Activated CD8-positive, alpha-beta memory T cell treated with anti-CD3 and anti-CD28 coated beads, Interleukin-2, amount 50 U/mL, for 48 hours (primary cell): ENCODE measurements at places on chromosomes 12 and 14.

DNA sequence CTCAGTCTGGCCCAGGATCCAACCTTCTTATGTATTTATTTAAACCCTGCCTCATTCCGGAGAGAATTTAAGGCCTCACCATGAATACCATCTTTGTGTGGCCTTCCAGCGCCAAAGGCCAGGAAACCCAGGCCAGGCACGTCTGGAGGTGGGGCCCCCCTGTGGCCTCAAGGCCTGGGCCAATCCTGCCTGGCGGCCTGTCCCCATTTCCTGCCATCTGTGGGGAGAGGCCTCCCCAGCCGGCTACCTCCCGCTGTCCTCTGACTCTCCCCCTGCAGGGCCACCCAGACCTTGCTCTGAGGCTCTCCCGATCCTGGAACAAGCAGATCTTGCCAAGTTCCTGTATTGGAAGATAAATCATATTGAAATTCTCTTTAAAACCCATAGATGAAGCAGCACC lies 37.4 kb upstream of the MEG3 start:
- DNase-seq: no peak

DNA sequence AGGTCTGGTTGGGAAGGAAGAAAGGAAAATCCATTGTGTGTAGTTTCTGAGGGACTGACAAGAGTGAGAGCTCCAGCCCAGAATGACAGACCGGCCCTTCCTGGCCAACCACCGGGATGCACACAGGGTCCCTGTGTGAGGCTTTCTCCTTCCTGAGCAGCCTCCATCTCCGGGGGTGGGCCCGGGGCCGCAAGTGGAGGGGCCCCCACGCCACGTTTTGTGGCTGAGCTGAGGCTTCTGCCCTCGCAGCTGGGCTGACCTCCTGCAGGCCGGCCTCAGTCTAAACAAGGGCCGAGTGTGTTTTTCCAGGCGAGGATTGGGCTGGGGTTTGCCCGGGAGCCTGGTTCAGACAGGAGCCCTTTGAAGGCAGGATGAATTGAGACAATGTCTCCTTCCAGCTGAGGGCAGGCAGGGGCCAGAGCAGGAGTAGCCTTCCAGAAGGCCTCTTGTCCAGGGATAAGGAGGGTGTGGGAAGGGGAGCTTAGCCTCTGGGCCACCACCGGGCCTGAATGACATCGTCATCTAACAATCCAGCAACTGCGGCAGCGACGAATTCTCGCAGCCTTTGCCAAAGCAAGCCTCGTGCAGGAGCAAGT lies 96.5 kb upstream of the NCOR2 start:
- no peak for DNase-seq

DNA sequence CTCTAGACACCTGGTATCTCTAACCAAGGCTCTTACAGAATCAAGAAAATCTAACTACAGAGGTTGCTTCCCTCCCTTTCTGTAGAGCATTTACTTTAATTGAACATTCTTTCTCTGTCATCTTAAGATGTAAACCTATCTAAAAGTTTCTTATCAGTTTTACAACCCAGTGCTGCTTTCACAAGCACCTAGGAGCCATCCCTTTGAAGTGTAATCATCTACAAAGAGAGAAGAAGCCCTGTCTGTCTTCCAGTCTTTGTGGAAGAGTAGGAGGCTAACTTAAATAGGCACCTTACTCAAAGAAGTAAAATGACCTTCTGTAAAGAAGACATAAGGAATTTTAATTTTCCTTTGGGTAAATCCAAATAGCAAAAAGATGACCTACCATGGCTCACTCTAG lies 763.9 kb upstream of the LRFN5 start:
- no peak for DNase-seq

- no peak for DNase-seq
Measured at GRCh38 chr14:23930742-23931141, 22.8 kb upstream of the DHRS4 start.

- DNase-seq: no peak
Measured at GRCh38 chr12:12741660-12742059, 24.5 kb downstream of the CDKN1B start.
